ENCODE measurements at places on chromosomes 5 and 9. TPM values are rescaled to one million over a fixed set of nuclear protein-coding genes. Genes with fewer than 3 reads are reported as not detected.

DNA sequence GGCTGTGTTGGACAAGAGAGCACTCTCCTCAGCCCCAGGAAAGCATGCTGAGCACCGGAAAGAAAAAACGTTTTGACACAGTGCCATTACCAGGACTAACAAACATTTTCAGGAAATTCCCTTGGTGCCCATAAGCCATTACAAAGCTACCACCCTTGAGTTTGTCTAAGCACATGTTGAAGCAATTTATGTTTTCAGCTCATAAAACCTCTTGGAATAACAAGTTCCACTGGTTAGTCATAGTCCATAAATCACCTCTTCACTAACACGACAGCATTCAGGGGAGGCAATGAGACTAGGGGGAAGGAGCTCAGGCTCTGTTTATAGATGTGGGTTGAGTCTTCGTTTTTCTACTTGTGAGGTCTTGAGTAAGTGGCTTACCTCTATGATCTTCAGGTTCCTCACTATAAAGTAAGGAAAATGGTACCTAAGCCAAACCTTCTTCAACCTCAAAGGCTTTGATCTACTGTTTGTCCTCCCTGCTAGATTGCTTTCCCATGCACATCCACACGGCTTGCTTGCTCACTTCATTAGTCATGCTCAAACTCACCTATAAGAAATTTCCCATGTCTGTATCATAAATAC, 65.4 kb downstream of the DRD1 start:
- no peak for DNase-seq

CEP78 gene
- total RNA-seq: 30.2 TPM

DNA sequence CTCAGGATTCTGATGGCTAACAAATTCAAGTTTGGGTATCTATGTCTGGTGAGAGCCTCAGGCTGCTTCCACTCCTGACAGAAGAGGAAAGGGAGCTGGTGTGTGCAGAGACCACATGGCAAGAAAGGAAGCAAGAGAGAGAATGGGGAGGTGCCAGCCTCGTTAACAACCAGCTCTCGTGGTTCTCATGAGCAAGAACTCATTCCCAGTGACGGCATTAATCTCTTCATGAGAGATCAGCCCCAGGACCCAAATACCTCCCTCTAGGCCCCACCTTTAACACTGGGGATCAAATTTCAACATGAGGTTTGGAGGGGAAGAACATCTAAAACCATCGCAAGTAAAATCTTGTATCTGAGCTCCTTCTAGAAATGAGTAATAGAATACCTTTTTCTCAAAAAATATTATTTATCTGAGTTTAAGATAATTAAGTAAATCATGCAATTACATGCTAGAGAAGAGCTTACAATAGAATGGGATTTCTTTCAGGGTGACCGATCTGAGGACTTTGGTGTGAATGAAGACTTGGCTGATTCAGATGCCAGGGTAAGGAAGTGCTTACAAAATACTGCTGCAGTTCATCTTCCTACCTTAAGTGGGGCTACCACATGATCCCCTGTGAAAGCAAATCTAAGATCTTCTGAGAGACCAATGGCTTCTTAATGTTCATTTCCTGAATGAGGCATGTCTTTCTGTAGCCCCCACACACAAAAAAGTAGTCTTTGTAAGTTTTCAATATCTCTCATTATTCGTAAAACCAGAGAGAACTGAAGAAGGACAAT, 11.5 kb downstream of the ANXA1 start:
- DNase-seq: no peak

TMEFF1 gene
- 14.6 TPM for total RNA-seq

SHOC1 gene
- total RNA-seq: not detected

GRCh38 chr5:59766427-59767210, 126.9 kb downstream of the PDE4D start:
- peak; percentile 79 for DNase-seq

CDC20B gene
- 0.14 TPM for total RNA-seq

BSPRY gene
- not detected for total RNA-seq

DNA sequence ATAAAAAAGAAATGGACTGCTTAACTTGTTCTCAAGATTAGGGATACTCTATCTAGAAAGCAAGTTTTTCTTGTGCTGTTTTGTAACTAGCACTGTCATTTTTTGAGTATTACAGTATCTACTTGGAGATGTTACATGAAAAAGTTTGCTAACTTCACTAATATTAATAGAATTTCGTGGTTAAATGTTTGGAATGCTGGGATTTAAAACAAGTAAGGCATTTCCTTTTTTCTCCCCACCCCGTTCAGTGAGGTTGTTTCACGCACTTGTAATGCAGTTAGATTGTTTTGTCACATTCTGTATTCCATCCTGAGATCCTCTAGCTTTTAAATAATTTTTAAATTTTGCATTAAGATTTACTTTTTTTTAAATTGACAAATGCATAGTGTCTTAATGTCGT, 20.0 kb upstream of the TEK start:
- no peak for DNase-seq

- DNase-seq: peak; percentile 89
Observed at GRCh38 chr5:38463634-38464521, 92.6 kb downstream of the LIFR start.

DNA sequence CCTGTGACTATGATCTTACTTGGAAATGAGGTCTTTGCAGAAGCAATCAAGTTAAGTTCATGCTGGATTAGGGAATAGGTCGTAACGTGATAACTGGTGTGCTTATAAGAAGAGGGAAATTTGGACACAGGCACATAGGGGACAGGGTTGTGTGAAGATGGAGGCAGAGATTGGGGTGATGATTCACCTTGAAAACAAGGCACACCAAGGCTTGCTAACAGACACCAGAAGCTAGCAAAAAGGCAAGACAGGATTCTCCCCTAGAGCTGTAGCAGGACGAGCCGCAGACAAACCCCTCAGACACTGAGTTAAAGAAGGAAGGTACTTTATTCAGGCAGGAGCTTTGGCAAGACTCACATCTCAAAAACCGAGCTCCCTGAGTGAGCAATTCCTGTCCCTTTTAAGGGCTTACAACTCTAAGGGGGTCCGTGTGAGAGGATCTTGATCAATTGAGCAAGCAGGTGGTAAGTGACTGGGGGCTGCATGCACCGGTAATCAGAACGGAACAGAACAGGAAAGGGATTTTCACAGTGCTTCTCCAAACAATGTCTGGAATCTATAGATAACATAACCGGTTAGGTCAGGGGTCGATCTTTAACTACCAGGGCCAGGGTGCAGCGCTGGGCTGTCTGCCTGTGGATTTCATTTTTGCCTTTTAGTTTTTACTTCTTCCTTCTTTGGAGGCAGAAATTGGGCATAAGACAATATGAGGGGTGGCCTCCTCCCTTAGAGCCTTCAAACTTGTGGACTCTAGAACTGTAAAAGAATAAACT, 57.5 kb upstream of the S1PR3 start:
- peak; percentile 70 for DNase-seq

ADGRD2 gene
- not detected for total RNA-seq

TRPM6 gene
- total RNA-seq: 0.12 TPM

DNA sequence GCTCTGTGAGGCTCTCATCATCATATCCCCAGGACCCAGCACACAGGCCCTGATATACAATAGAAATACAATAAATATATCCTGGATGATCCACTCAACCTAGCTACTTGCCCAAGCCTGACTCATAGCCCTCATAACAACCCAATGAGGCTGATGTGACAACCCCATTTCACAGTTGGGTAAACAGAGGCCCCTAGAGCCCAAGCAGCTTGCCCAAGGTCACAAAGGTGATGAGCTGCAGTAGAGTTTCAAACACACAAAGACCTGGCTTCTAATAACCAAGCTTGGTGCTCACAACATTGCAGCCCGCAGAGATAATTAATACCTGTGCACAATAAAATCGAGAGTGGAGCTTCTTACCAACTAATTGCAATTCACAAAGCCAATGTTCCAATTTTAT, 3.2 kb upstream of the AKNA start:
- DNase-seq: no peak

- DNase-seq: no peak
Observed at GRCh38 chr9:80077059-80077458, 505.3 kb downstream of the TLE4 start.

DNA sequence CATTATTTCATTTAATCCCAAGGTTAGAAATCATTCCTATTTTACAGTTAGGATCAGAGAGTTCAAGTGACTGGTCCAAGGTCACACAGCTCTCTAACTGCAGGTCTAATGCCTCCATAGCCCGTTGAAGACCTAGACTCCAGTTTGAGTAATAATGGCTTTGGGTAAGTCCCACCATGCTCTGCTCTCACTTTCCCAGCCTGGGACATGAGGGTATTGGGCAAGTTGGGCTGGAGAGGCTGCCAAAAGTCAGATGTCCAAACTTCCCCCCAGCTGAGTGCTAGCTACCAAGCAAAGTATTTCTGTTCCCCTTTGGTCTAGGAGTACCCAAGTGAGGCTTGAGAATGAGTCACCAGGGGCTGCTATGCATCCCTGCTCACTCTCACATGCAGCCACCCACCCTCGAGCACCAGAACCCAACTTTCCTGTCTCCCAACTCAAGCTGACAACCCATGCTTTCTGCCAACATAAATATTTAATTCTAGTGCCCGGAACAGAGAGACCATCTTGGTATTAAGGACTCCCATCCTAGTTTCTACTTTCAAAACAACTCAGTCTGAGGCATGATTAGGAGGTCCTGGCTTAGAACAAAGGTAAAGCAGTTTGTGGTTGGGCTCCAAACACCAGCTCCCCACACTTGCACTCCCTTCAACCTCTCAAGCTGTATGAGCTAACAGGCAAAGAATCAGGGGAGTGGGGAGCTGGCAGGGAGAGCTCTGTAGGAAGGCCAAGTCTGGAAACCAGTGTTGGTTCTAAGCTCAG, 236.5 kb upstream of the TRIM32 start:
- no peak for DNase-seq

TUSC1 gene
- total RNA-seq: 12.1 TPM

DNA sequence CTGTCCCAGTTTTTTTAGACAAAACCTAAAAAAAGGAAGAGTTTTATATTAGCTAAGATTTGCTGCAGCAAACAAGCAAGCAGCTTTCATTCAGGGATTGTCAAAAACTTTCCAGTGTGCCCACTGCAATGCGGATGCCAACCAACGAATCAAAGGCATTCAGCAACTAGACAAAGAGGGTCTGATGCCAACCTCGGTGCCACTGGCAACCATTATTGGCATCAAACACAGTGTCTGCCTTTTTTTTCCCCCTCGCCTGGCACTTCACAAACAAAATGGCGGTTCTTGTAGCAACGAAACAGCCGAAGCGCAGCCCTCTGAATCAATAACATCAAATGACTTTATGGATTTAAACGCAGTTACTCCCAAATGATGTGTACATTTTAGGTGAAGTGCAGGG, 10.4 kb downstream of the NFIB start:
- DNase-seq: no peak

GRCh38 chr5:73433982-73434342, 14.6 kb downstream of the FOXD1 start:
- DNase-seq: no peak

GRCh38 chr9:129434187-129434586, 186.7 kb downstream of the C9orf50 start:
- no peak for DNase-seq

KIF24 gene
- total RNA-seq: 4.5 TPM

GRCh38 chr5:177982072-177982727, 13.8 kb downstream of the PROP1 start:
- no peak for DNase-seq

IRGM gene
- not detected for total RNA-seq

RUSC2 gene
- 46.2 TPM for total RNA-seq

DNA sequence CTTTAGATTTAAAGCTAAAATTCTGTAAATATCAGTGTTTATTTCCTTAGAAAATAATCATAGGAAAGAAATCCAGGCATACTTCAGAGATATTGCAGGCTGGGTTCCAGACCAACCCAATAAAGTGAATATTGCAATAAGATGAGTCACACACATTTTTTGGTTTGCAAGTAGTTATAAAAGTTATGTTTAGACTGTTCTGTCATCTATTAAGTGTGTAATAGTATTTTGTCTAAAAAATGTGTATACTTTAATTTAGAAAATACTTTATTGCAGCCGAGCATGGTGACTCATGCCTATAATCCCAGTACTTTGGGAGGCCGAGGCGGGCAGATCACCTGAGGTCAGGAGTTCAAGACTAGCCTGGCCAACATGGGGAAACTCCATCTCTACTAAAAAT, 6.9 kb upstream of the RIC1 start:
- DNase-seq: no peak

SPOCK1 gene
- 404 TPM for total RNA-seq

GRCh38 chr9:97863314-97863713, 10.3 kb downstream of the FOXE1 start:
- no peak for DNase-seq

DNA sequence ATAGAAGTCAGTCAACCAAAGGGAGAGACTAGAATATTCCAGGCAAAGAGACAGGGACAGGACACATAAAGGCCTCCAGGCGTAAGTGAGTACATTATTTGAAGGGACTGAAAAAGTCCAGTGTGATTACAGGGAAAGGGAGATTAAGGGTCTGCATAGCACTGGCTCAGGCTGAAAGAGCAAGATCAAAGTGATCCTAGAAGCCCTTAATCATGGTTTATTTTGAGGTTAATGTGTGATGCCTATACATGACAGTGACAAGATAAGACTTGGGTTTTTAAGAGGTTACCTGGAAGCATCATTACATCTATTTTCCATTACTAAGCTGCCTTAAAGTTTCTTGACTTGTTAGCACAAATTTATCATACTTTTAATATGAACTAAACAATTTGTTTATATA, 25.8 kb downstream of the LMBRD2 start:
- no peak for DNase-seq

TUT7 gene
- total RNA-seq: 16.7 TPM

DNA sequence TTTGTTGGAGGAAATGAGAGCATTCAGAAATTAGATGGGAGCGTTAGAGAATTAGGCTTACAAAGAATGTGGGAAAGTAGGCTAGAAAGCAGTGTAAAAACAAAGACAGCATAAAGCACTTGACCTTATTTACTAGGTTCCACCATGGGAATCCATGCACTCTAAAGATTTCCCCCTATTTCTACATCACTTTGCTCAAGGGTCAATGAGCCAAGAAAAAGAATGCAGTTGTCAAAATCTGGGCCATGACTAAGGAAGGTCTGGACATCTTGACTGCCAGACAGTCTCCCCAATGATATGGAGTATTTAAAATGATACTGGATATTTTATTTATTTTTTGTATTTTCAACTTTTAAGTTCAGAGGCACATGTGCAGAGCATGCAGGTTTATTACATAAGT, 3.4 kb downstream of the TLR4 start:
- DNase-seq: peak; percentile 35

IRX2 gene
- not detected for total RNA-seq

DNA sequence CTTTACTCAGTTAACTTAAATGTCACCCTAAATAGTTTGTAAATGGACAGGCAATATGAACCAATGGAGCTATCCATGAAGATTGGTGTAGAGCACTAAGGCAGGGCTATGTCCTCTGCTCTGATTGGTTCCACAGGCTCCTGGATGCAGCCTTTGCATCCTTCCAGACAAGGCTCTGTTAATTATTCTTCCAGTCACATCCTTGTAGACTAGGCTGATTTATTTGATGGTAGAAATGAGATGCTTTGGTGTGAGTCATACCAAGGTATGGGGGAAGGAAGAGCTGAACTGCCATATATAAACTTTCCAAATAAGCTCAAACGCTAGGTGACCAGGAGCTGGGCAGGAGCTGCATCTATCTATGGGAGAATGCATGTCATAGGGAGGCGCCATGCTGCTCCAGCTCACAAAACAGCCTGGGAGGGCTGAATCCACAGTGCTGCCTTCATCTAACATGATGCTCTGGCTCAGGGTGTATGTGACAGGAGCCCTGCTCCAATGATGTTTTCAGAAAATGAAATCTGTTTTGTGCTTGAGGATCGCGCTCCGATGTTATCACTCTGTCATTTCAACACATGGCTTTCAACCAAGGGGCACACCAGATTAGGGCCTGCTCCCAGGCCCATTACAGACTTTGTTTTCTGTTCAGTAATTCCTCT, 818.0 kb upstream of the ZNF608 start:
- no peak for DNase-seq

TMC1 gene
- 1.5 TPM for total RNA-seq

- no peak for DNase-seq
Observed at GRCh38 chr9:118222375-118222774, 518.2 kb downstream of the TLR4 start.
